ENCODE measurements at places on chromosomes 5 and 9. TPM values are rescaled to one million over a fixed set of nuclear protein-coding genes. Genes with fewer than 3 reads are reported as not detected.

CCDC183 gene
- not detected for total RNA-seq

DNA sequence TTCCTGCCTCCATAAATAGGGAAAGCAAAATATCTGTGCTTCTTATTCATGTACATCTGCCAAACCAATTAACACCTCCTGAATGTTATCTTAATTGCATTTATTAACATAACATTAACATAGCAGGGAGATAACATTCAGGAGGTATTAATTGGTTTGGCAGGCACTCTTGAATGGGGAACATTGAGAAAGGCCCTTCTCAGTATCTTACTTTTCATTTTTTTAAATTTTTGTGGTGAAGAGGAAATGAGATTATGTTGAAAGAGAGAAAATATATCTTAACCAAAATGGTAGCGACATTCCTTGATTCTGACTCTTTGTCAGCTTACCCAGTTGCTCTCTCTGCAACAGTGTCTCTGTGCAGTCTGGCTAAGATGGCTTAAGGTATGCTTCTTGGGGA is 100.4 kb upstream of the TLE1 start:
- no peak for DNase-seq

DNA sequence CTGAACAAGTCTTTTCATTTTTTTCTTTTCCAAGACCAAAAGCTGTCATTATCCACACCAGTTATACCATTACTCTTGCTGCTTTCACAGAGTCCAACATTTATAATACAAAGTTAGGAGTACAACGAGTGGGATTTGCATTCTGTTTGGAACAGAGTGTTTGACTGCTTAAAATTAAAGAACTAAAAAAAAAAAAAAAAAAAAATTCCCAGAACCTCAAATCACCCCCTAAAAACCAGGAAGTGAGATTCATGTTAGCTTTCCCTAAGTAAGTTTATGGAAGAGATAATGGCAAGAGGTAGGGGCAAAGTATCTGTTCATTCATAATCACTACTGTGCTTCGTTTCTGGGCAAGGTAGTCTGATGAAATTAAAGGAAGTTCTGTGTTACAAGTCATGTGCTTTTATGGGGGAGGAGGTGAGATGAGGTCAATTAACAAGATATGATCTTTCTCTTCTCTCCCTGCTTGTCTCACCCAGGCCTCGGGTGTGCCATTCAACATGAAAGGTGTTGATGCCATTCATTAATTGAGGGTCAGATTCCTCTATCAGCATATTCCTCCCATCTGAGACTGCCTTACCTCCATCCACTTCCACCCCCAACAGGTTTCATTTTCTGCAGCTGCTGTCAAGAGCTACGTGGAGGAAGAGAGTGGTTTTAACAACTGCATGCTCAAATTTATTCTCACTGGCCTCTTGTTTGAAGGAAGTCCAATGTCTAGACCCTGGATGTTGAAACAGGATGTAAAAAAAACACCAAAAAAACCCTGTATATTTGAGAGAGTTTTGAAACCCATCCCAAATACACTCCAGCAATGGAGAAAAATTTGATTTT is 58.1 kb downstream of the MARCHF3 start:
- DNase-seq = no peak

DNA sequence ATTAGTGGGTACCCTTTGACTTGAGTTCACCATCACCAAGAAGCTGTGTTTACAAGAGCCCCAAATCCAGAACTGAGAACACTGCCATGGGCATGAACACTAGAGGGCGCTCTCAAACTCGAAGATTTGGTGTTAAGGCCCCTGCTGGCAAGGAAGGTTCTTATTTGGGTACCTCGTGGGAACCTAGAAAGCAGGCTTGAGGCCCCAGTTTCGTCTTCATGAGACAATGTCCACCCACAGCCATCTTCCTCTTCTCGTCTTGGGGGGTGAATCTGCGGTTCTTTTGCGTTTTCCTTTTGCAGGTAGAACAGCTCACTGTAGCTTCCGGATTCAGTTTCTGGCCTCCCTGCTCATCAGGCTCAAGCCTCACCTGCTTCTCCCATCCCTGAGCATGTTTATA is 184.0 kb downstream of the SEMA5A start:
- peak; percentile 22 for DNase-seq

DNA sequence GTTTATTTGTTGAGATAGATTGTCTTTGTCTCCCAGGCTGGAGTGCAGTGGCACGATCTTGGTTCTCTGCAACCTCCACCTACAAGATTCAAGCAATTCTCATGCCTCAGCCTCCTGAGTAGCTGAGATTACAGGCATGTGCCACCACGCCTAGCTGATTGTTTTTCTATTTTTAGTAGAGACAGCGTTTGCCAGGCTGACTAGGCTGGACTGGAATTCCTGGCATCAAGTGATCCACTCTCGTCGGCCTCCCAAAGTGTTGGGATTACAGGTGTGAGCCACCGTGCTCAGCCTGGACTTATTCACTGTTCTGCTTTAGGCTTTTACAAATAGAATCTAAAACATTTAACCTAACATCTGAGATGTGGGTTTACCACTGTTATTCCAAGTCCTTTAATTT is 91.3 kb downstream of the COMMD10 start:
- DNase-seq = no peak

DNA sequence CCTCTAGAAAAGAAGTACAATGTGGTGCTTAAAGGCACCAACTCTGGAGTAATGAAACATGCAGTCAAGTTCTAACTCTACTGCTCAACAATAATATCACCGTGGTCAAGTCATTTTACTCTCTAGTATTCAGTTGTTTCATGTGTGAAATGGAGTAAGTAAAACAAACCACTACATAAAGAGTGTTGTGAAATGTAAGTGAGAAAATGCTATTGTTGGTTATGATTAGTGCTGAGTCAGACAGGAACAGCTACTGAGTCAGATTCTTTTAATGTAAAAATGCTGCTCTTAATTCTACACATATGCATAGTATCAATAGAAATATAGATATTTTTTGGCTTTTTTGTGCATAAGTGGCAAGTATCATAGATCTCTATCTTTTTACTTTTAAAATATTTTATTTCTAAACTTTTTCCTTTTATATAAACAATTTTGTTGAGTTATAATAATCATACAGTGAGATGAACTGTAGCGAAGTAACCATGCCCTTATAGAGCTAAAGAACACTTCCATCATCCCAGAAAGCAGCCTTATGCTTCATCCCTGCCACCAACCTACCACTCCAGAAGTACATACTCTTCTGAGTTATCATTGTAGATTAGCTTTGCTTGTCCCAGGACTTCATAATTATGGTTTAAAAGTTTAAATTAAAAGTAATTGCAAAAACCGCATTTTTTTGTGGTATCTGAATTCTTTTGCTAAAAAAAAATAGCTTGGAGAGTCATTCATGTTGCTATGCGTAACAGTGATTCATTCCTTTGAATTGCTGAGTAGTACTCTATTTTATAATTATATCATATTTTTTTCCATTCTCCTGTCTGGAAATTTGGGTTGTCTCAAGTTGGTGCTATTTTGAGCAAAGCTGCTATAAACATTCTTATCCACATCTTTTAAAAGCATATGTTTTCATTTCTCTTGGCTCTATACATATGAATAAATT is 548.2 kb upstream of the CLINT1 start:
- DNase-seq = no peak

GRCh38 chr9:120538339-120538738 is 41.6 kb downstream of the CDK5RAP2 start:
- DNase-seq = peak; percentile 22

PLK2 gene
- total RNA-seq = 0.51 TPM

COL23A1 gene
- total RNA-seq = not detected

FST gene
- total RNA-seq = not detected

- peak; percentile 47 for DNase-seq
Observed at GRCh38 chr5:74206579-74207550, 433.7 kb downstream of the ENC1 start.

- DNase-seq = peak; percentile 8
Observed at GRCh38 chr9:123834218-123834888, 95.6 kb downstream of the DENND1A start.

SIMC1 gene
- 8.4 TPM for total RNA-seq

TRAF1 gene
- 0.49 TPM for total RNA-seq

DNA sequence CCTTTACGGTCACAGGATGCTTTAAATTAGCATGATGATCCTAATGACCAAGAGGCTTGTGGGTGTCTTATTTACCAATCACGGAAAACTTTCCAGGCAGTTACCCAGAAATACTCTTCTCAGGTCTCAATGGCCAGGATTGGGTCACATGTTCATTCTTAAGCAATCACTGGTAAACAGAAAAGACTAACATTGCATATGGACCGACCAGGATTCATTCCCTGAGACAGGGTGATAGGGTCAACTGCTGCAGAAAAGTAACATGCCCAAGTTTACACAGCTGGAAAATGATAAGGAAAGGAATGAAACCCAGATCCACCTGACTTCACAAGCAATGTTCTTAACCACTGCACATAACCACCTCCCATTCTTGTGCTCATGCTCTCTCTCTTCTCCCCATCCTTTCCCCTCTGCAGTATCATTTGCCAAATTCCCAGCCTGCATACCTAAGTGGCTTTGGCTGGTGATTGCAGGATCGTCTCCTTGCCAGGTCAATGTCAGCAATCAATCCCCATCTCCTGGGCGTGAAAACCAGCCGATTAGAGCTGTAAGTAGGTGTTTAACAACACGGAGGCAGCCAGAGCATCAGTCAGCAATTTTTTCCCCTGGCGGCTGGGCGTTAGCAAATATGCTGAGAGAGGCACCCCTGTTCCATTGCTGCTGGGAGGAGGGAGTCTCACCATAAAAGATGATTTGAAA is 219.4 kb downstream of the NMUR2 start:
- DNase-seq = no peak

LCN9 gene
- total RNA-seq = not detected

FAM200C gene
- total RNA-seq = 4.9 TPM

FBP2 gene
- 0.14 TPM for total RNA-seq

EQTN gene
- total RNA-seq = not detected

DNA sequence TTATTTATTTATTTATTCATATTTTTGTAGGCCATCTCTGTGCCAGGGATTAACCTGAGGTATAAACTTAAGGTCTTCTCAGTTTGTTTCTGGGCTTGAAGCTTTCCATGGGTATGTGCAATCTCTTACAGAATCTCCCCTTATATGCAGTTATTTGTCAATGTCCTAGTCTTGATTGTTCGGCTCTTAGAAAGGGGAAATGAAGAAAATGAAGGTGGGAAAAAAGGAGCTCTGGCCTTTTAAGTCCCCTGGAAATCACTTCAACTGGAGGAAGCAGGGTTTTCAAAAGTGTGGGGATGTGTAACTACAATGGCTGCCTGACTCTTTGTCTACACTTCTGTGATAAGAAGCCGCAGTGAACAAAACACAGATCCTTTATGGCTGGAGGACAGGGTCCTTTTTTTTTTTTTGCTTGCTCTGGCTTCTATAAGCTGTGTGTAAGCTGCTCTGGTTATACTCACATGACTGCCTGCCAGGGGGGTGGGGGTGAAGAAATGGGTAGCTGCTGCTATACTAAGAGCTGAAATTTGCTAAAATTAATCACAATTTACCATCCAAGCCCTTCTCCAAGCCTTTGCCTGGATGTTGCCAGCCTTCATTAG is 33.7 kb downstream of the CENPP start:
- DNase-seq = no peak

LRRC19 gene
- total RNA-seq = not detected

DNA sequence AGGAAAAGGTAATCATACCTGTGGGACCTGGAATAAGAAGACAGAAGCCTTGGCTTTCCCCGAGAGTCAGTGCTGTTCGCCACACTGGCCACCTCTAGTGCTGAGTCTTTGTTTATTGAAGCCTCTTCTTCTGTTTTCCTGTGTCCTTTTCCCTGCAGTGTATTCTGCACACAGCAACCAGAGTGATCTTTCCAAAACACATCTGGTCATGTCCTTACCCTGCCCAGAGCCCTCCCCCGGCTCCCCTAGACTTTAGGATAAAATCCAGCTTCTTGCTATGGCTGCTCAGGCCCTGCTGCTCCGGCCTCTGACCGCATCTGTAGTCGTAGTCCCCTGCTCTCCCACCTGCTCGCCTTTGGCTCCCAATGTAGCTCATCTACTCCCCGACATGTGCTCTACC is 28.3 kb downstream of the GALNT10 start:
- DNase-seq = no peak

DNA sequence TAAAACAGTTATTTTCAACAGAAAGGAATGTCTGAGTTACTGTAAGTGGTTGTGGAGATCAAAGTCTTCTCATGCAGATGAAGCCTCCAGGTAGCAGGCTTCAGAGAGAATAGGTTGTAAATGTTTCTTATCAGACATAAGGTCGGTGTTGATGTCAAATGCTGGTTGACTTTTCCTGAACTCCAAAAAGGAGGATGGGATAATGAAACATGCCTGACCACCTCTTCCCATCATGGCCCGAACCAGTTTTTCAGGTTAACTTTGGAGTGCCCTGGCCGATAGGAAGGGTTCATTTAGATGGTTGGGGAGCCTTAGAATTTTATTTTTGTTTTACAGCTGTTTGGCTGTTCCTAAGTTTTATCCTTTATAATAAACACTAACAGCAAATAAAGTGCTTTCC is 478.4 kb downstream of the ACTL7B start:
- DNase-seq = no peak

- no peak for DNase-seq
Observed at GRCh38 chr5:142472306-142472951, 147.6 kb upstream of the SPRY4 start.

GRCh38 chr5:10533226-10533625 is 30.6 kb upstream of the ANKRD33B start:
- DNase-seq = no peak

CKMT2 gene
- total RNA-seq = not detected

DNA sequence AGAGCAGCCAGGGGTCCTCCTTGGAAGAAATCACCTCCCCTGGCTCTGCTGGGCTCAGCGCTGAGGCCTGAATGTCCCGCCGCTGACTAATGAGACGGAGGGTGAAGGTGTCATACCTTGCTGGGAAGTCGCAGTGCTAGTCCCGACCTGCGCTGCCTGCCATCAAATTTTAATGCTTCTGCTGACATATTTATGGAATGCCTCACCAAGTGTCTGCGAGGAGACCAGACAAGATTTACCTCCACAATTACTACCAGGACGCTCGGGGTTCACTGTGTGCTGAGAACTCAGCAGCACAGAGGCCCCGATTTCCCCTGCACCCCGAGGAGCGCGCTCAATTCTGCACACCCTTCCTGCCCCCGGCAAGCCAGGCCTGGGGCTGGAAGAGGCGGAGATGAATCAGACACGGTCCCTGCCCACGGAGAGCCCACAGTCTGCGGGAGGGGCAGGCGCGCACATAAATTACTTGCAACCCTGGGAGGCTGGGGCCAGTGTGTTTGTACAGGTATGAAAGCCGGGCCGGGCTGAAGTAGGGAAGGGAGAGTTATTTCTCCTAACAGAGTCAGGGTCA is 175.2 kb downstream of the PAX5 start:
- DNase-seq = no peak

CYFIP2 gene
- 22.6 TPM for total RNA-seq

- no peak for DNase-seq
Observed at GRCh38 chr9:22065431-22066200, 56.5 kb upstream of the CDKN2B start.

DNA sequence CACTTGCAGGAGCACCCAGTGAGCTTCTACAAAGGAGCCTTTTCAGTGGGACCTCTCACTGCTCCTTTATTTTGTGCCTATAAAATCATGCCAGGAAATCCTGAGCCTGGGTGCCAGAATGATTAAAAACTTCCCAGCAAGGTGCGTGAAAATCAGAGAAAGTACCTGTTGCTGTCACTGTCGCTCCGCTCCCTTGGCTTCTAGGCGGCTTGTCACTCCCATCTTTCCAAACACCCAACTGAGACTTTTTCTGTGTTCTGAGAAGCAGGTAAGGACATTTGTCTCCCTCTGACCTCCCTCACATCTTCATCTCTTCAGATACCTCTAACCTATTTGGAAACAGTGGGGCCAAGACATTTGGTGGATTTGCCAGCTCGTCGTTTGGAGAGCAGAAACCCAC is 53.9 kb downstream of the FAM78A start:
- DNase-seq = no peak

Measured in G401 (cell line).